ENCODE measurements at places on chromosomes 5 and 9.

GRCh38 chr5:78424665-78425064 is 64.2 kb downstream of the SCAMP1 start:
- DNase-seq: no peak

DNA sequence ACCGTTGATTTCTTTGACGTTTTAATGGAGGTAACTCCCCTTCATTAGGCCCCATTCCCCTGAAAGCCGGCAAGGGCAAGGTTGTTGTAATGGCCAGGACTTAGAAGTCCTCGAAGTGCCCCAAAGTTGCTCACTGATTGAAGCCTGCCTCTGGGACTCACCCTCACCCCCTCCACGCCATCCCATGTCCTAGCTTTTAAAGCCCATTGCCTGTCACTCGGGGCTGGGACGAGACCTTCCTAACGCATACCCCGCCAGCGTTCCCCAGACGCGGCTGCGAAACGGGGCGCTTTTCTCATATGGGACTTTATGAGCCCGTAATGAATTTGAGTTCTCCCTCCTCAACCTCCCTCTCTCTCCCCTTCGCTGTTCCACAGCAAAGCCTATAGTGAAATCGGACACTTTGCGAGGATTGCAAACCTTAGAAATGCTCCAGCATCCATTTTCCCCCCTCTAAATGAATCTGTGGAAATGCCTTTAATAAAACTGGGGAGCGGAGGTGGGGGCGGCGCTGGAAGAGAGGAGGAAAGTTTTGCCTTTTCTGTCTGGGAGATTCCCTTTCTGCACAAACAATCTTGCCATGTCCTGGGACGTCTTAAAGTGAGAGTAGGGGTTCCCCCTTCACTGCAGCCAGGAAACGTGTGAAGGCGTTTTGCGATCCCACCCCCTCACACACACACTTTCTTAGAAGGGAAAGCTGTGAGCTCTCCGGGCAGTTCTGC is 1.5 kb downstream of the PAPPA start:
- DNase-seq: no peak

DNA sequence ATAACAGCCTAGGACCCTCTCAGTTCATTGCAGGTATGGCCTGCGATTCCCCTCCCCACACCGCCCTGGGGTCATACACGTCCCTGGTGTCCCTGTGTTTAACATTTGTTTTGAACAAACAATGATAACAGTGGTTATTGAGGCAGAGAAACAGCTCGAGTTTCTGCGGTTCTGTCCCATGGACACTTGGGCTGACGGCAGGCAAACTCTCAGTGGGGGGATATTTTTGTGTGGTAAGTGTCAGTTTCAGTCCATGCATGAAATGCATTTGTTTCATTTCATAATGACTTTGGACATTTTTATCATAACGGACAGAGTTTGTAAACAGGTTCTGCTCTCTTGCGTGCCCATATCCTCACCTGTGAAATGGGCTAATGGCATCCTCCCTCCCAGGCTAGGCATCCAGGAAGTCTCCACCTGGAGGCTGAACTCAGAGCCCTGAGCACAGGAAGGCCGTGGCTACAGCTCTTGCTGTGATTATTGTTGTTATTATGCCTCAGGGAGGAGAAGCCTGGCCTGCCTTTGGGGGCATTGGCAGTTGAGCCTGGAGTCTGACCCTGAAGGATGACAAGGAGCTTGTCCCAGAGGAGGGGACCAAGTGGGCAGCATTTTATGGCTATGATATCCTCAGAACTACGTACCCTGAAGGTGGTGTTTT is 190.9 kb downstream of the GADD45G start:
- DNase-seq: no peak

DNA sequence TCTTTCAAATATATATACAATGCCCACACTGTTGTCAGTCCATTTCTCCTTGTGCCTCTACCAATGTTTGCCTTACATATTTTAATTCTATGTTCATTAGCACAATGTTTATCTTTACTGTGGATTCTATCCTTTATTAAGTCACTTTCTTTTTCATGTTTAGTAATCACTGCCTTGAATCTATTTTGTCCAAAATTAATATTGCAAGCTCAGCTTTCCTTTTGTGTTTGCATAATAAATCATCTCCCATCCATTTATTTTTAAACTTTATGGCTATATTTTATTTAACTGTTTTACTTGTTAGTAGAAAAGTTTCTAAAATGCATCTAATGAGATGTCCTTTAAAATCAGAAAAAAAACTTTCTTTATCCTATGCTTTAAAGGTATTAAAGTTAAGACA is 126.8 kb upstream of the ACOT12 start:
- no peak for DNase-seq

DNA sequence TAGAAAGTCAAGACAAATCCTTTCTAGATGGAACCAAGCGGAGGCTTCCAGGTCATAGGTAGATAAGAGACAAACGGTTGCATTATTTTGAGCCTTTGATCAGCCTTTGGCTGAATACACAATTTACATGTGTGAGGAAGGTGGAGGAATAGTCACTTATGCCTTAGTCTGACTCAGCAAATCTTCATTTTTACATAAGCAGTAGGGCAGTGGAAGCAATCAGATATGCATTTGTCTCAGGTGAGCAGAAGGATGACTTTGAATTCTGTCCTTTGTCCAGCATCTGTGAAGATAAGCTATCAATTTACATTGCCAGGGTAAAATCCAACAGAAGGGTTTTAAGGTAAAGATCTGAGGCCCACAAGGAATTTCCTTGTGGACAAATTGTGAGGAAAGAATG is 23.8 kb downstream of the TUSC1 start:
- DNase-seq: no peak
